ENCODE measurements at places on chromosomes 6 and 20. TPM values are rescaled to one million over a fixed set of nuclear protein-coding genes. Genes with fewer than 3 reads are reported as not detected.

DNA sequence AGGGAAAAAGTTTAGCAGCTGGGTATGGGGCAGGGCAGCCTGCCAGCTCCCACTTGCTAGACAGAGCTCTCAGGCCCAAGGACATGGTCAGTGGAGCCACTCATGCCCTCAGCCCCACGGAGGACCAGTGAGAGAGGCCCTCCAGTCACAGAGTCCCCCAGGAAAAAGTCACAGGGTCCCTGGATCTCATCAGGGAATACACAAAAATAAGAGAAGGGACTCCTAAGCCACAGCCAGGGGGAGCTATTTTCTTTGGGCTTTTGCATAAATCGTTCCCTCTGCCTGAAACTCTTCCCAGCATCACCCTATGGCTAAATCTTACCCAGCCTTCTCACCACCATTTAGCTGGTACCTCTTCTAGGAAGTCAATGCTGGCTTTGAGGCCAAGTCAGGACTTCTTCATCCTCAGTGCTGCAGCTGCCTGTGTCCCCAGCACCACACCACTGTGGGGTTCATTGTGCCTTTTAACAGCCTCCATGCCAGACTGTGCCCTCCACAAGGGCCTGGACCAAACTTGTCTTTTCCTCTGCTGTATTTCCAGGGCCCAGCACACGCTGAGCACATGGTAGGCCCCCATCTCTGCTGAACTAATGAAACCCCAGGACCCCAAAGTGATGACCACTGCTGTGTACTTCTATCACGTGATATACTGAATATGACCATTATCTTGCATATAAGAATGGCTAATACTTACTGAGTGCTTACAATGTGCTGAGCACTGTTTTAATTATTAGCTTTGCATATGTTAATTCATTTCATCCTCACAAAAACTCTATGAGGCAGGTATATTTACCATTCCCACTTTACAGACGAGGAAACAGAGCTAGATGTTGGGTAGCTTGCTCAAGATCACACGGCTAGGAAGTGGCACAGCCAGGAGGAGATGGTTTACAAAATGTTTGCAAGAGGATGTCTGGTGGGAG, 2.0 kb downstream of the ZNF335 start:
- peak; percentile 91 for DNase-seq

DNA sequence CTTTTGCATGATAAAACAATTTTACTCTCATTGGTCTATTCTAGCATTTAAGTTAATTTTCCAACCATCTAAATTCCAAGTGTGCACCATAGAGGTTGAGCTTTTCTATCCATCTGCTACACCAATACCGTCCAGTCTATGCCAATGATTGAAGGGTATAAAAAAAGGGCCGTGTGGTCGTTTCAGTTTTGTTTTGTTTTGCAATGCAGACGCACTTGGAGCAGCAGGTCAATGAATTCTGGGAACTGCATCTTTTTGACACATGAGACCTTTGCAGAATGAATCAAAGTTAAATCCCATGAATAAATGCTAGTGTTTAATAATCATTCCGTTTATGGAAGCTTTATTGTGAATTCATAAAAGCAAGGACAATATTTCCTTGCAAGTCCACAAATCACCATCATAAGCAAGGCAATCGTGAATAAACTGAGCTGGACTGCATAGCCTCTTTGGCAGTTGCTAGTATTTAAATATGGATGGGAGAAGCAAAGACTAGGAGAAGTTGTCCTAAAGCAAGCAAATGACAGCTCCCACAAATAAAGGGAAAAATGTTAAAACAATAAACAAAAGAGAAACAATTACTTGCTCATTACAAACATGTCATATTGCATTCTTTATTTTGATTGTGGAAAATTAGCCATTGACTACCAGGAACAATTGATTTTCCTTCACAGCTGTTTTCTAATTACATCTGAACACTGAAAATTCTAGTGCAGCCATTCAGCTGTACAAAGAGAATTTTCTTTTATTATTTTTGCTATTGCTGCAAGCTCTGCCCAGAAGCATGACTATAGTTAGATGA, 649.7 kb upstream of the GJE1 start:
- DNase-seq = no peak

GRCh38 chr20:62997417-62998035, 9.2 kb downstream of the BHLHE23 start:
- DNase-seq = no peak

DNA sequence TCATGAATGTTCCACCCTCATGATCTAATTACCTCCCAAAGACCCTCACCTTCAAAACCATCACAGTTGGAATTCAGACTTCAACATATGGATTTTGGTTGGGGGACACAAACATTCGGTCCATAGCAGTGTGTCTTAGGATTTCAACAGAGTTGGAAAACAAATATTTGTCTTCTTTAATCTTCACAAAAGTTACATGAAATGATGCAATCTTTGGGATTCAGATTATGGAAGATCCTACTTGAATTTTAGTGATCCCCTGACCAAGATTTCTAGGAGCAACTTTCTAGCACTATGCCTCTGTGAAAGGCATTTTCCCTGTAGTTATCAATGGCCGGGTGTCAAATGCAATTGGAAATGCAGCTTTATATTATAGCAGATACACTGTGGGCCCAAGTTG, 86.5 kb downstream of the TRMT11 start:
- no peak for DNase-seq

The ZNF337 gene
- total RNA-seq = 5.8 TPM

The IFNGR1 gene
- 33.4 TPM for total RNA-seq

DNA sequence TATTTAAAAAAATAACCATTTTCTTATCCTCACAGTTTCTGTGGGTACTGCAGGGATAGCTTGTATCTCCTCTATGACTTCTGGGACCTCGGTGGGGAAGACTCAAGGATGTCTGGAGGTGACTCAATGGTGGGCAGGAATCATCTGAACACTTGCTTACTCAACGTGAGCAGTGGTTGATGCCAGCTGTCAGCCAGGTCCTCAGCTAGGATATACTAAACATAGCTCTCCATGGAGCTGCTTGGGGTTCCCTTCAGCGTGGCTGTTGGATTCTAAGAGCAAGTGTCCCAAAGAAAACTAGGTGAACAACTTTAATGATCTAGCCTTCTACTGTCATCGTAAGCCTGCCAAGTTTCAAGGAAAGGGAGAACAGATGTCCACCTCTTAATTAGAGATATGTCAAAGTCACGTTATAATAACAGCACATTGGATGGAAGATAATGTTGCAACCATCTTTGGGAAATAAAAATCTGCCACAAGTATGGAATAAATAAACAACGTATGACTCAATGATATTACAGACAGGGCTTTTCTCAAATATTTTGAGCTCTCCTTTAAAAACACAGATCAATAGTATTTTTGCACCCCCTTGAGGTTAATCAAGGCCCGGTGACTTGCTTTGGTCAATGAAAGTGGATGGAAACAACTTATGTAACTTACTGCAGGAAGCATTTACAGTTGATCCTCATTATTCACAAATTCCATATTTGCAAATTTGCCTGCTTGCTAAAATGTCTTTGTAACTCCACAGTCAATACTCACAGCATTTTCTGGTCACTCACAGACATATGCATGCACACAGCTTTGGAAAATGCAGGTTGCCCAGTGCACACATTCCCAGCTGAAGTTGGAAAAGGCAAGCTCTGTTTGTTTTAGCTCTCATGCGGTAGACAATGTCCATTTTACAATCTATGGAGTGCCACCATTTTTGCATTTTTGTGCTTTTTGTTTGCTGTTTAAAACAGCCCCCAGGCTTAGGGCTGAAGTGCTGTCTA, 6.6 kb upstream of the HEBP2 start:
- DNase-seq = no peak

- DNase-seq = no peak
Observed at GRCh38 chr6:1255636-1256365, 56.1 kb upstream of the FOXQ1 start.

- DNase-seq = no peak
Observed at GRCh38 chr6:5946701-5947100, 60.0 kb downstream of the NRN1 start.

The CLDN20 gene
- not detected for total RNA-seq

GRCh38 chr6:168624540-168624939, 183.6 kb downstream of the SMOC2 start:
- DNase-seq = no peak

The GPLD1 gene
- 0.10 TPM for total RNA-seq

DNA sequence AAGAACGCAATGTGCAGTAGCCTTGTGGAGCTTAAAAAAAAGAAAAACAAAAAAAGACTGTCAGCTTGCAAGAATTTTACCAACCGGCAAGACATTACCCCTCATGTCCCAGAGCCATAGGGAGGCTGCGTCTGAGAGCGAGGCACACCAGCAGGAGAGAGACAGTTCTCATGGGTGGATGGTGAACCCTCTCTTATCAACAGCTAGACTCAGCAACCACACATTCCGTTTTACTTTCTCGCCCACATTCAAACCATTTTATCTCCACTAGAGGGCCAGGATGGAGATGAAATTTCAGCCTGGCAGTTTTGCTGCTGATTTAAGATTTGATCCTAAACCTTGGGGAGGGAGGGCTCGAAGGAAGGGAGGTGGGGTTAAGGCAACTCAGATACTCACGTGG, 247.0 kb downstream of the ATXN1 start:
- peak; percentile 45 for DNase-seq

The HLA-DQB1 gene
- not detected for total RNA-seq
